ENCODE measurements at places on chromosomes 5 and 9. TPM values are rescaled to one million over a fixed set of nuclear protein-coding genes. Genes with fewer than 3 reads are reported as not detected.

The PDLIM4 gene
- 1.0 TPM for total RNA-seq

The GRM6 gene
- total RNA-seq = not detected

The ZNF462 gene
- total RNA-seq = 2.7 TPM

The SLC23A1 gene
- total RNA-seq = 1.4 TPM

The DCP2 gene
- total RNA-seq = 12.8 TPM

The GKAP1 gene
- 4.4 TPM for total RNA-seq

The PCDHB3 gene
- total RNA-seq = 0.30 TPM

The ACOT12 gene
- 0.08 TPM for total RNA-seq

The INSL4 gene
- total RNA-seq = 17.1 TPM

The DOK3 gene
- 3.9 TPM for total RNA-seq

The FAM200C gene
- total RNA-seq = 1.2 TPM

The LRRTM2 gene
- total RNA-seq = not detected

The DBN1 gene
- total RNA-seq = 80.9 TPM

The PAEP gene
- total RNA-seq = 0.32 TPM

The GCNT1 gene
- 5.0 TPM for total RNA-seq

The ROR2 gene
- total RNA-seq = 0.90 TPM

The PCSK5 gene
- 2.2 TPM for total RNA-seq

The RANBP3L gene
- not detected for total RNA-seq

The TMEM203 gene
- 39.8 TPM for total RNA-seq

The PCDHA13 gene
- 0.07 TPM for total RNA-seq

The KCNMB1 gene
- total RNA-seq = not detected

The SPATA9 gene
- total RNA-seq = not detected

The TAF11L11 gene
- 0.07 TPM for total RNA-seq

The DRD1 gene
- 0.07 TPM for total RNA-seq

The LARP1 gene
- total RNA-seq = 174 TPM

The PCDHGA11 gene
- not detected for total RNA-seq

The SV2C gene
- total RNA-seq = not detected

The TRIM52 gene
- 5.4 TPM for total RNA-seq

The DDX4 gene
- 0.05 TPM for total RNA-seq

The NUTM2F gene
- total RNA-seq = not detected

The MEIKIN gene
- total RNA-seq = not detected

The EQTN gene
- not detected for total RNA-seq

The GLIPR2 gene
- total RNA-seq = 7.5 TPM

The LHX3 gene
- 0.05 TPM for total RNA-seq

The LIFR gene
- 11.4 TPM for total RNA-seq

The ARSI gene
- 31.8 TPM for total RNA-seq

The PCDHA5 gene
- 0.52 TPM for total RNA-seq

The PCDHA12 gene
- total RNA-seq = 2.8 TPM

The PCDHGA12 gene
- not detected for total RNA-seq

The IL7R gene
- 0.40 TPM for total RNA-seq

The UAP1L1 gene
- 10.4 TPM for total RNA-seq

The MRPS30 gene
- total RNA-seq = 35.7 TPM

The ZNF366 gene
- total RNA-seq = not detected

The LOX gene
- 1.6 TPM for total RNA-seq

The DMRTA1 gene
- total RNA-seq = 0.56 TPM

The CDX1 gene
- not detected for total RNA-seq

The BAAT gene
- 0.56 TPM for total RNA-seq

The SUSD1 gene
- total RNA-seq = 13.4 TPM

The F12 gene
- total RNA-seq = 21.1 TPM

The TAF11L5 gene
- not detected for total RNA-seq
